ENCODE measurements at places on chromosomes 2 and 18.

DNA sequence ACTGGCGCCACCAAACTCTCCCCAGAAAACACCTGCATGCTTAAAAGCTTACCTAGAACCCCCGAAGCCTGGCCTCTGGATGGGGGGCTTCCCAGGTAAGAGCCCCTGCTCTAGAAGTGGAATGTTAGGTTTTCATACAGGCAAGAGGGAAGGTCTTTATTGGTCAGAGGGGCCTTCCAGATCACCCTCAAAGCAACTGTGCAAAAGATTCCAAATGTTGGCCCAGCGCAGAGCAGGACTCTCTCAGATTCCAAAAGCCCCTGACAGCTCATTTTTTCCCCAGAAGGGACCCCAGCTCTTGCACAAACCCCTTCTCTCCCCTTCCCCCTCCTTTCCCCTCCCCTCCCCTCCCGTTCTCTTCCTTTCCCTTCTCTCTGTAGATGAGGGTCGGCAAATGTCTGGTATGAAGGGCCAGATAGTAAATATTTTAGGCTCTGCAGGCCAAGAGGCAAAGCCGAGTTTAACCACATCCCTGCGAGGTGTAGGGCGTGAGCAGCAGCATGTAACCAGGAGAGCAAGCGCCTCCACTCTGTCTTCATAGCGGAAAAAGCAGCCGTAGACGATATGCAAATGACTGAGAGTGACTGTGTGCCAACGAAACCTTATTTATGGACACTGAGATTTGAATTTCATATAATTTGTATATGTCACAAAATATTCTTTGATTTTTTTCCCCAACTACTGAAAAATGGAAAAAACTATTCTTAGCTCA is 116.9 kb downstream of the SMAD7 start:
- peak; percentile 62 for DNase-seq

- DNase-seq: no peak
Measured at GRCh38 chr18:44325903-44326635, 354.6 kb upstream of the SETBP1 start.

GRCh38 chr2:139045524-139045923 is 265.3 kb upstream of the NXPH2 start:
- DNase-seq: no peak

- no peak for DNase-seq
Measured at GRCh38 chr2:189506514-189506976, 65.3 kb downstream of the WDR75 start.

GRCh38 chr2:101473911-101474701 is 806 bp downstream of the RFX8 start:
- DNase-seq: no peak

DNA sequence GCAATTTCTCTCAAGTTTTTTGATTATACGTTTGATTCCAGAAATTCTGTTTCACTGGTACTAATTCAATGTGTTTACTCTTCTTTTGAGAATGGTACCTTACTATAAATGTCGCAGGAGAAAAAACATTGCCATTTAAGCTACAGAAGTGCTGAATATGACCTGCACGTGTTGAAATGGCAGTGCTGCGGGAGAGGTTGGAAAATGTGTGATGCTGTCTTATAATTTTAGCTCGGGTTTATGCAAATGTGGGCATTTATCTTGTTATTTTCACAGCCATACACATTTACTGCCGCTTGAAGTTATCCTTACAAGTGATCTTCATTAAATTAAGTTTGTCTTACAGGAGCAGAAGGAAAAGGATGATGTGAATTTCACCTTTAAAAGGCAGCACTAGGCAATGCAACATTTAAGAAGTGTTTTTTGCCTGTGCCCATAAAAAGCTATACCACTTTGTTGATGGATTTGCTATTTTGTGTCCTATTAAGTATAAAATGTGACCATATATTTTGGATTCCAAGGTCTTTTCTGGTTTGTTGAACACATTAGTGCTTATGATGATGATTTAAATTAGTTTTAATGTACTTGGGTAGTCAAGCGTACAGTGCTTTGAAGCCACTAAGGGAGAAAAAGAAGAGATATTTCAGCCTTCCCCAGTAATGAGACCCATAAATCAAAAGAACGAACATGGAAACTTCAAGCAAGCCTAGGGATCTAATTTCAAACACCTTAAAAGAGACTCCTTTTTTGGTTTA is 112.1 kb downstream of the LTBP1 start:
- DNase-seq: no peak

GRCh38 chr2:235601960-235602704 is 108.3 kb downstream of the AGAP1 start:
- DNase-seq: no peak

- no peak for DNase-seq
Measured at GRCh38 chr2:181183878-181184542, 203.6 kb downstream of the UBE2E3 start.

- DNase-seq: no peak
Measured at GRCh38 chr18:56576826-56577573, 61.4 kb downstream of the TXNL1 start.

- DNase-seq: no peak
Measured at GRCh38 chr18:38807915-38808314, 1242.3 kb upstream of the CELF4 start.

- DNase-seq: no peak
Measured at GRCh38 chr2:105744909-105745853, at the start of gene NCK2. Gene NCK2, plus strand, starts transcription at chr2:105744912. Its CDS starts 110,152 bp downstream, at chr2:105855064.

GRCh38 chr2:222424276-222424728 is at the start of gene SGPP2:
Gene SGPP2, plus strand, starts transcription at chr2:222424543. Its CDS starts 60 bp downstream, at chr2:222424603.
- DNase-seq: no peak

DNA sequence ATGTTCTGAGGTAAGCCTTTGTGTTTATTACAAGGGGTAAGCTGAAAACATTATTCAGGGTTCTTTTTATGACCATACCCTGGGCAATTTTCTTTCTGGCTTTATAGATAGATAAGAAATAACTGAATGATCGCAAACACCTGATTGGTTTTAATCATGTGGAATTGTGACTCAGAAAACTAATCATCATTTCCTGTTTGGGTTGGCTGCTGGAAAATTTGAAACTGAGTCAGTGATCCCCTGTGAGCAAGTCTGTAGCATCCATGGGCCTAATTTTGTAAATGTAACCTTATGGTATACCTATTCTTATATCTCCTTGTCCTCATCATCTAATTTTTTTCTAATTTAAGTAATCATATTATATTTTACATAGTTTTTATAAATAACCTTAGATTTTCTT is 34.3 kb downstream of the CCDC68 start:
- DNase-seq: no peak

- no peak for DNase-seq
Measured at GRCh38 chr2:120206022-120206581, 17.1 kb downstream of the TMEM185B start.

DNA sequence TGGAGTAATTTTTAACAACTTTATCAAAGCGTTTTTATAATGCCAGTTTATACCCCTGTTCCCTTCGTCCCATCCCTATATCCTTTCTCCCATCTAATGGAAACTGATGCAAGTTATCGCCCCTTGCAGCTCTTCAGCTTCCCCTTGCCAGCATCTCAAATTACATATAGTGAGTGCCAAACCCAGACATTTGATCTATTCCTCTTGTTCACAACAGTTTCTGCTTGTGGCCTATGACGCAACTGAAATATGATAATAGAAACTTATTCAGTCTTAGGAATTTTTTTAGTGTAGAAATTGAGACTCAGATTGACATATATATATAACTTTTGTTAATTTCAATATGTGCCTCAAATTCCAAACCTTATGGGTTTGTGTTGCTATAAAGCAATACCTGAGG is 562.2 kb upstream of the VWC2L start:
- DNase-seq: no peak

DNA sequence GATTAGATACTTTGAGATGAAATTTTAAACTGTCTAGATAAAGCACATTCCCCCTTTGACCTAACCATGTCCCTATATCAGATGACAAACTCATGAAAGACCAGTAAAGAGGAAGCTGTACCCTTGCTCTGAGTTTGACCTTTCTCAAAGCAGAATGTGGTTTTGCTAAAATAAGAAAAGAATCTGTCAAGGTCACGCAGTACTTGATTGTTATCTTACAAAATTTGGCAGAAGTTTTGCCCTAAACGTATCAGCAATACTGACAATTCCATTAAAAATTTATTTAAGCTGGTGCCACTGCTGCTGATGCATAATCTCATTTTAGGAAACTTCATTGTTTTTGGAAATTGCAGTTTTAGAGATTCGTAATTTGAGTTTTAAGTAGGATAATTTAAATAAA is 31.2 kb upstream of the GALM start:
- DNase-seq: no peak

DNA sequence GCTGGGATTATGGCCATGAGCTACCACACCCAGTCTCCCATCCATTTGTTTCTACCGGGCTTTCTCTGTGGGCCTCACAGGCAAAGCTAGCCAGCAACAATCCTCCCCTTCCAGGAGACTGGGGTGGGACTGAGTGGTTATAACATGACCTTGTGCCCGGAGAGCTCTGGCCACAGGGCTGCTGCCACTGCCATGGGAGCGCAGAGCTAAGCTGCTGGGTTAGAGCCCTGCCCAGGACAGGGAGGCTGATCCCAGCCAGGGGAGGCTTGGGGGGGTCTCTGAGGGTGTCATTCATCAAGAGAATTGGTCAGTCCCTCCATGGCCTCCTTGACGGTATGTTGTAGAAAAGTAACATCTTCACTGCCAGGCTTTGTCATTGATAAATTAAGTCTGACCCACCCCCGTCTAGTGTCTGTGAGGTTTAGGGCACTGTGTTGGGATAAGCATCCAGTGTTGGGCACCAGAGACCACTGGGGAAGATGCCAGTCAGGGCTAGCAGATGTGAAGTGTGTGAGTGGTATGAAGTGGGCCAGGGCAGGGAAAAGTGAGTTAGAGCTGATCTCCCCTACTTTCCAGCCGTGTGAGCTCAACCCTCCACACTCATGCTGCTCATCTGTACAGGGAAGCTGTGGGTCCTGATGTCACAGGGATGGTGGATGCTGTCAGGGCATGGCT is 368.4 kb upstream of the HS6ST1 start:
- DNase-seq: no peak

DNA sequence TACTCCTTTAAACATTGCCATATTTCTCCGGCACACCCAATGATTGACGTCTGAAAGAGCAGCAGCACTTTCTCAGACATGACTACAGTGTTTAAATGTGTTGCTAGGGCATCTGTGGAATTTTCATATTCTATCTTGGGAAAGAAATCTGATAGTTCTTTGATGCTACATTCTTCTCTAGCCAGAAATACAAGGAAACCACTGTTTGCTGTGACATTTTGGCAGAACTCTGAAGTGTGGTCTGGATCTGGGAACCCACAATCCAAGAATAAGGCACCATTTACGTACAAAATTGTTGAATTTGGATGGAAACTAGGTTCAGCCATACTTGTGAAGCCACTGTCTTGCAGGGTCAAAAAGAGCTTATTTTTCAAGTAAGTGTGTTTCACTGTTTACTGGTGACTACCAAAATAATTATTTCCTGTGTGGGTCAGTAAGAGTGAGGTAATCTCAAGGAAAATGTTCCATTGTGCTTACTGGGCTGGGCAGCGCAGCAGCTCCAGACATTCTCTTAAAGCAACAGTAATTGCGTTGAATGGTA is 21.3 kb upstream of the CD28 start:
- no peak for DNase-seq

DNA sequence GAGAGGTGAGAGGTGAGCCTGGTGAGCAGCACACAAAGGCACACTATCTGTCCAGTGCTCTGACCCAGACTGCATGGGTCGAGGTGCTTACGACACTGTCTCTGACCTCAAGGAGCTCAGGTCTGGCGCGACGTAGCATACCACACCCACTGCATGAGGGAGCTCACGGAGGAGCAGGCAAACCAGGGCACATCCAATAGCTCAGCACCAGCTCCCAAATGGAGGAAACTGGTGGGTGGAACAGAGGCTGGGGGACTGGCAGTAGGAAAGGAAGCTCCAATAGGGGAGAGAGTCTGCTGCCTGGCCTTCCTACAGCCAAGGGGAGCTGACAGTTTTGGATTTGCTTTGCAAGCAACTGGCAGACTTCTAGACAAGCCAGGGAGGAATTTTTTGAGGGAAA is 36.3 kb downstream of the CELF4 start:
- no peak for DNase-seq

DNA sequence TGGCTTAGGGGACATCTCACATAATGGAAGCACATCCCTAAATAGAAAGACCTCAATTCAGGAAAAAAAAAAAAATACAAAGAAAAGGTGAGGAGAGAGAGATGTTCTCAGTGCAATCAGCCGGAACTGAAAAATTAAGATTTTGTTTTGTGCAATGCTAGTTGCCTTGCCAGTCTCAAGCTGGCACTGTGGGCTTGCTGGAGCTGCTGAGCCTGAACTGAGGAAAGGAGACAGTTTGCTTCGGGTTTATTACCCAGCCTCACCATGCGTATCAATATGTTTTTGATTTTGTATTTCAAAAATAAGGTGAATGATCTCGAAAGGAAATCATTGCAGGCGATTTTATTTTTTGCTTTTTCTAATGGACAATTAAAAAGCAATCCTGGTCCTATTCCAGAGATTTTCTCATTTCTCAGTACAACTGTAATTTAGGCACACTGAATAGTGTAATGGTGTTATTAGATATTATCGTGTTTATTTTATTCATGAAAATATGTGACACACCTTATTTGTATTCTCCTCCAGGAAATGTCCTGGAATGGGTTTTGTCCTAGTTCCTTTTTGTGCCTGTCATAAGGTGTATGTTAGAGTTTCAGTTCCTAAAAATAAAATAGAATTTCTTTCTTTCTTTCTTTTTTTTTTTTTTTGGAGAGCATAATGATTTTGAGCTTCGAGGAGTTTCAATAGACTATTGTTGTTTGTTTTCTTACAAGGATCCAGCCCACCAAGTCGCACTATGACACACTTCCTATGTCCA is 72.8 kb upstream of the ZEB2 start:
- DNase-seq: no peak

GRCh38 chr18:65049586-65049985 is 701.2 kb upstream of the CDH7 start:
- DNase-seq: no peak

DNA sequence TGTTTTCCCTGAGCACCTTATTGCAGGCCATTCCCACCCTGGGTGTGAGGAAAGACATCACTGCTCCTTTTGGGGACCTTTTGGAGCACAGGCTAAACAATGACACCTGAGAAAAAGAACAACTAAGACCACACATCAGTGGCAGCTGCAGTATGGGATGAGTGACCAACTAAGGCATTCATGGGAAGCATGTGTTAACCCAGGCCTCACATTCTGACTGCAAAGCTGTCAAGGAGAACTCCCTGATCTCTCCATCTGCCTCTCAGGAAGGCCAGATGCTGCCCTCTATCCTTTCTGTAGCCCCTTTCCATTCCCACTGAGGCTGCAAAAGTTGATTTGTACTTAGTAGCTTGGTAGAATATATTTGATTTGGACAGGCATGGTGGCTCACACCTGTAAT is 277.7 kb upstream of the FBXO11 start:
- no peak for DNase-seq

DNA sequence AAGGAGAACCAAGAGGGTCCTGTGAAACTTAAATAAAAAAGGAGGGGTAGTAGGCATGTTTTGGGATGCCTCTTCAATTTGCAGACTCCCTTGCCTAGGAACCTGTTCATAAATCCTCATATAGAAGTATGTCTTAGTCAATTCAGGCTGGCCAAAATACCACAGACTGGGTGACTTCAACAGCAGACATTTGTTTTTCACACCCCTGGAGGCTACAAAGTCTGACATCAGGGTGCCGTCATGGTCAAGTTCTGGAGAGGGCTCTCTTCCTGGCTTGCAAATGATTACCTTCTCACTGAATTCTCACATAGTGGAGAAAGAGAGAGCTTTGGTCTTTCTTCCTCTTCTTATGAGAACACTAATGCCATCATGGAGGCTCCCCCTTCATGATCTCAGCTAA is 4.1 kb upstream of the TCF4 start:
- no peak for DNase-seq

GRCh38 chr2:1510176-1510575 is 96.9 kb downstream of the TPO start:
- no peak for DNase-seq

GRCh38 chr2:69796174-69796573 is 33.3 kb upstream of the GMCL1 start:
- DNase-seq: no peak

Data from coronary artery (tissue), 2 donors.